ENCODE measurements at places on chromosomes 4 and X. TPM values are rescaled to one million over a fixed set of nuclear protein-coding genes. Genes with fewer than 3 reads are reported as not detected.

FAM47E gene
- total RNA-seq = not detected

TRIM60 gene
- not detected for total RNA-seq

ATP1B4 gene
- not detected for total RNA-seq

- DNase-seq = peak; percentile 74
Measured at GRCh38 chr4:185774845-185775680, 36.9 kb downstream of the SORBS2 start.

DNA sequence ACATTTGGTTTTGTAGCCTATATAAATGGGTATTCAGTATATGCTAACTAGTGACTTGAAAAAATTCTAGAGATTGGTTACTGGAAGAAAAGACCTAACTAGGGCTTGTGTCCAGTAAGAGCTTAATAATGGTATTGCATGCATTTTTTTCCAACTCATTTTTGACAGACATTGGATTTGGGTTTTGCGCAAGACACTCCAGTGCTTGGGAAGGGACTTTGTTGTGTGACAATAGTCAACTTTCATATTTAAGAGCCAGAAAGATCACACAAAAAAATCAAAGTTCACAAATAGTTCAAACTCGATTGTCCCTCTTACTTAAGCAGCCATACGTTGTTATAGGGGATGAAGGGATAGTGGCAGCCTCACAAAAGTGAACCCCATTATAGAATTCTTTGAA lies 1.2 kb upstream of the HSD17B11 start:
- no peak for DNase-seq

GRCh38 chr4:26858035-26858918 lies 2.4 kb upstream of the STIM2 start:
- DNase-seq = no peak

GRCh38 chr4:162350331-162350730 lies 186.5 kb upstream of the FSTL5 start:
- DNase-seq = no peak

DNA sequence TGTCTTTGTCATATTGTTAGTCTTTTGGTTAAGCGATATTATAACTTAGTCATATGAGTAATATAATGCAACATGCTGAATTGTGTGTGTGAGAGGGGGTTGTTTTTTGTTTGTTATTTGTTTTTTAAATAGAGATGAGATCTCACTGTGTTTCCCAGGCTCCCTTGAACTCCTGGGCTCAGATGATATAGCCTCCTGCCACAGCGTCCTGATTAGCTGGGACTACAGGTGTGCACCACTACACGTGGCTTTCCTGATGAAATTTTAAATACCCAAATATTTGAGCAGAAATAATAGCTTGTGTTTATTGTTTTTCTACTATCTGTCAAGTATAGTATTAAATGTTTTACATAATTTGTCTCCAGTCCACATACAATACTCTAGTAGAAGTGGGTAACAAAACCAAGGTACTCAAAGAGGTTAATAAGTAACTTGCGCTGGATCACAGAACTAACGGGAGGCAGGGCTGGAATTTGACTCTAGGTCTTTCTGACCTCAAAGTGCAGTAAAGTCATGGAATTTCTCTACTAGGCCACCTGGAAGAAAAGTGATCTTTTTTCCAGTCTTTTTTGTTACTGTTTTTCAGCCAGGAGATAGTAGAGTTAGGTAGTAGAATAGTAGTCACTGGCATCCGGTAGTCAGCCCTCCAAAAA lies 47.8 kb downstream of the CLCN3 start:
- DNase-seq = no peak

DNA sequence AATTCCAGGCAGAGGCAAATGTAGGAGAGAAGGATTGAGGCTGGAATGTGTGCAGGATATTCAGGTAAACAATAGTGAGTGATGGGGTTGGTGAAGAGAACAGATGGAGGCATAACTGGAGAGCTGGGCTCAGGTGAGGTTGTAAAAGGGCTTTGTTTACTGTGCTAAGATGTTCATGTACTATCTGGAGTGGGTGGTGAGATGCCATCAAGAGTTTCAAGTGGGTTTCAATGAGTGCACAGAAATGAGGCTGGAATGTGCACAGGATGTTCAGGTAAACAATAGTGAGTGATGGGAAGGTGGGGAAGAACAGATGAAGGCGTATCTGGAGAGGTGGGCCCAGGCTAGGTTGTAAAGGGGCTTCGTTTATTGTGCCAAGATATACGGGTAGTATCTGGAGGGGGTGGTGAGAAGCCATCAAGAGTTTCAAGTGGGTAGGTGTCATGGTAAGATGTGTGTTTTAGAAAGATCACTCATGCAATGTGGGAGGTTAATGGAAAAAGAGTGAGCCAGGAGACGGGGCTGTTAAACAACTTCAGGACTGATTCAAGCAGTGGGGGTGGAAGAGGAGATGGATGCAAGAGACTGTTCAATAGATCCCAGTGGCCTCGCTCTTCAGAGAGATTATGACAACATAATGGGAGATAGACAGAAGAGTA lies 25.4 kb upstream of the NMU start:
- DNase-seq = no peak

- no peak for DNase-seq
Measured at GRCh38 chrX:16491461-16491860, 158.5 kb upstream of the S100G start.

- DNase-seq = no peak
Measured at GRCh38 chr4:8745826-8746225, 125.8 kb downstream of the HMX1 start.

- DNase-seq = no peak
Measured at GRCh38 chr4:159052315-159052714, 50.6 kb upstream of the RAPGEF2 start.
